ENCODE measurements at places on chromosomes 2 and 18. TPM values are rescaled to one million over a fixed set of nuclear protein-coding genes. Genes with fewer than 3 reads are reported as not detected.

DNA sequence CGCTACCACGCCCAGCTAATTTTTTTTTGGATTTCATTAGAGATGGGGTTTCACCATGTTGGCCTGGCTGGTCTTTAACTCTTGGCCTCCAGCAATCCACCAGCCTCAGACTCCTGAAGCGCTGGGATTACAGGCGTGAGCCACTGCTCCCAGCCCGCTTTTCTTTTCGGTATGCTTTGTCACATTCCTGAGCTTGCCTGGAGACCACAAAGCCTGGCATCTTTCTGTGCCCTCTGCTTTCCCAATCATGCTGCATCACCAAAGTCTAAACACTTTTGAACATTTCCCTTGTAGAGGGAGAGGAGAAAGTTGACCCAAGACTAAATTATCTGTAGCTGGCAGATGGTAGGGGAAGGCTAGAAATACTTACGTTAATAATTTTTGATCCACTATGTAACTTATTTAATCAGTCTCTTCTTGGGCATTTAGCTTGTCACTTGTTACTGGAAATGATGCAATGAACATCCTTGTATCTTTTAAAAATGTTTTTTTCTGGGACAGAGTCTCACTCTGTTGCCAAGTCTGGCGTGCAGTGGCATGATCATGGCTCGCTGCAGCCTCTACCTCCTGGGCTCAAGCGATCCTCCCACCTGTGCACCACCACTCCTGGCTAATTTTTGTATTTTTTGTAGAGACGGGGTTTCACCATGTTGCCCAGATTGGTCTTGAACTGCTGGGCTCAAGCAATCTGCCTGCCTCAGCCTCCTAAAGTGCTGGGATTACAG lies 2.7 kb upstream of the NPC1 start:
- no peak for DNase-seq

DNA sequence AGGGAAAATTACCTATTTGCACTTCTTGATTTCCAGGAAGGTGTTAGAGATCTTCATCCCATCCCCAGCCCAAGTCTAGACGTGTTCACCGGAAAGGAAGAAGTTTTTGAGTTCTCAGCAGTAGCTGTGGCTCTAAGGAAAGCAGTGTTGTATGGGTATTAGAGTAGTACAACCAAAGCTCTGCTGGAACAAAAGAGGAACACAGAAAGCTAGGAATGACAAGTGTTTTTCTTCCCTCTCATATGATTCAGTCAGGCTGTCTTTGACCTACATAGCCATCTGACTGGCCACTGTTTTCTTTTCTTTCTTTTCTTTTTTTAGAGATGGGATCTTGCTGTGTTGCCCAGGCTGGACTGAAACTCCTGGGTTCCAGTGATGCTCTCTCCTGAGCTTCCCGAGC lies 82.7 kb upstream of the SLC39A10 start:
- no peak for DNase-seq

GRCh38 chr2:47737-48136 lies 1.4 kb upstream of the FAM110C start:
- DNase-seq = no peak

Gene FAHD2A
- total RNA-seq = 37.6 TPM

- no peak for DNase-seq
These were observed 59.1 kb upstream of the NFATC1 start for GRCh38 chr18:79336556-79337142.

DNA sequence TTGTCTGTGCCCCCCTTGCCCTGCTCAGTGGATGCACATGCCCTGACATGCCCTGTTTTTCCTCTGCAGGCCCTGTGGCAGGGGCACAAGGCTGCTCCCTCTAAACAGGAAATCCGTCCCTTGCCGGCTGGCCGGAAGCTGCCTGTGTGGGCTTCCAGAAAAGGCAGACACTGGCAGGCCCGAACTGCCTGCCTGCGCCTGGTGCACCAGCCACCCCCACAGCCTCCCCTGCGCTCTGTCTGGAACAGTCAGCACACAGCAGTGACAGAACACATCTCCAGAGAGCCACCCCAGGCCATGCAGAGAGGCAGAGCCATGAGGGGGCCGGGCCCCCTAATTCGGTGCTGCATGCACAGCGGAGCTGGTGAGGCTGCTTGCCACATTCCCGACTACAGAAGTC lies 33.5 kb downstream of the LOXHD1 start:
- peak; percentile 55 for DNase-seq
